Aorta (tissue), 5 donors: ENCODE measurements at places on chromosomes 12 and 14.

DNA sequence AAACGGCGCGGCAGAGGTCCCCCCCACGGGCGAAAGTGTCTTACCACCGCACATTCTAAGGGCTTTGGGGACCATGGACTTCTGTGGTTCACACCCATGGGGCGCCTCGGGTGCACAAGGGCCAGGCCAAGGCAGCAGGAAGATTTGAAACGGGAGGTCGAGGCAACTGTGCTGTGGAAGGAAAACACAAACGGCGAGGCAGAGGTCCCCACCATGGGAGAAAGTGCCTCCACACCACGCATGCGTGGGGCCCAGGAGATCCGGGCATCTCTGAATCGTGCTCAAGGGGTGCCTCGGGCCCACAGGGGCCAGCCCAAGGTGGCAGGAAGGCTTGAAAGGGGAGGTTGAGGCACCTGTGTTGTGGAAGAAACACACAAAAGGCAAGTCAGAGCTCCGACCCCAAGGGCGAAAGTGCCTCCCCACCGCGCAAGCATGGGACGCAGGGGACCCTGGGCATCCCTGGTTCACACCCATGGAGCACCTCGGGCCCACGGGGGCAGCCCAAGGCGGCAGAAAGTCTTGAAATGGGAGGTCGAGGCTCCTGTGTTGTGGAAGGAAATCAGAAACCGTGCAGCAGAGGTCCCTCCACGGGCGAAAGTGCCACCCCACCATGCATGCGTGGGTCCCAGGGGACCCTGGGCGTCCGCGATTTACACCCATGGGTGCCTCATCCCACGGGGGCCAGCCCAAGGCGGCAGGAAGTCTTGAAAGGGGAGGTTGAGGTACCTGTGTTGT, 371.0 kb downstream of the ALG10 start:
- DNase-seq = peak; percentile 70

DNA sequence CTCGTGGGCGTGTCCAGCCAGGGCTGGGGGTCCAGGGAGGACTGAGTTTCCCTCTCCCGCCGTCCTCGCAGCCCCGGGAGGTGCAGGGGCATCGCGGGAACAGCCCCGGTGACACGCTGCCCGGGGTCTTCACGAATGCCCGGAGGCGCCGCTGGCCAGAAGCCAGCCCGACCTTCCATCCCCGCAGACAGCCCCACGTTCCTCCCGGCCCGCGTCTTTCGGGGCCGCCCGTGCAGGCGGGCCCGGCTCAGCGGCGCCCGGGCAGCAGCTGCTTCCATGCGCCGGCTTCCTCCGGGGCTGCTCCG, 827 bp upstream of the TEDC1 start:
- no peak for DNase-seq

DNA sequence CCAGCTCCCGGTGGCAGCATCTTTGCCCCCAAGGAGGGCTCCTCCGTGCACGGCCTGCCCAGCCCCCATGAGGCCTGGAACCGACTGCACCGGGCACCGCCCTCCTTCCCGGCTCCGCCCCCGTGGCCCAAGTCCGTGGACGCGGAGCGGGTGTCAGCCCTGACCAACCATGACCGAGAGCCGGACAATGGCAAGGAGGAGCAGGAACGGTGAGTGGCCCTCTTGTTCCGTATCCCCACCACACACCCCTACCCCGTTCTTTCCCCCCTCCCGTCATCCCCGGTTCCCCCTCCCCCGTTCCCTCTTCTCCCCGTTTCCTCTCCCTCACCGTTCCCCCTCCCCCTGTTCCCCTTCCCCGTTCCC, 28.3 kb downstream of the LRCOL1 start:
- no peak for DNase-seq

GRCh38 chr14:104037074-104037473, 48.4 kb upstream of the ASPG start:
- DNase-seq = no peak

GRCh38 chr12:54431911-54432814, 13.1 kb upstream of the ITGA5 start:
- DNase-seq = peak; percentile 90

DNA sequence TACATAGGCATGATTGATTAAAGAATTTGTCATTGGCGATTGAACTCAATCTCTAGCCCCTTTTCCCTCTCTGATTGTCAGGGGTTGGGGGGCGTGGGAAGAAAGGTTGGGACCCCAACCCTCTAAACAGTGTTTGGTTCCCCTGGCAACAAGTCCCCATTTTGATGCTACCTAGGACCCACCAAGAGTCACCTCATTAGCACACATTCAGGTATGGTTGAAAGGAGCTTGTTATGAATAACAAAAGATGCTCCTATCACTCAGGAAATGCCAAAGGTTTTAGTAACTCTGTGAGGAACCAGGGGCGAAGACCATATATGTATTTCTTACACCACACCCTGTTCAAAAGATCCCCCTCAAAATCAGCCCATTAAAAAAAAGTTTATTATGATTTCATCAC, 14.3 kb downstream of the RNF212B start:
- no peak for DNase-seq
